ENCODE measurements at places on chromosomes 2 and 18.

GRCh38 chr2:42567364-42567763, 1.1 kb upstream of the MTA3 start:
- no peak for DNase-seq

DNA sequence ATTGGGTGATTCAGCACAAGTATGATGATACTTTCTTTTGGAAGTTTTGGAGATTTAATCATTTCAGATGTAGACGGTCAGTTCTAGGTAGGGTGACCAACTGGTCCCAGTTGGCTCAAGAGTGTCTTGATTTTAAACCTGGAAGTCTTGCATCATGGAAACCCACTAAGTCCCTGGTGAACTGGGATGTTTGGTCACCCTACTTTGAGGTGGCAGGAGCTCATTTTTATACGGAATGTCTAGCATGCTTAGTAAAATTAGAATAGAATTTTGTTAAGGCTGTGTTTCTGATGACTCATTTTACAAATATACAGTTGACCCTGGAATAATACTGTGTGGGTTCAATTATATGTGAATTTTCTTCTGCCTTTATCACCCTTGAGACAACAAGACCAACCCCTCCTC, 61.5 kb upstream of the DOCK10 start:
- DNase-seq, result no peak

- DNase-seq, result no peak
Measured at GRCh38 chr2:134399096-134399495, 145.2 kb downstream of the MGAT5 start.

DNA sequence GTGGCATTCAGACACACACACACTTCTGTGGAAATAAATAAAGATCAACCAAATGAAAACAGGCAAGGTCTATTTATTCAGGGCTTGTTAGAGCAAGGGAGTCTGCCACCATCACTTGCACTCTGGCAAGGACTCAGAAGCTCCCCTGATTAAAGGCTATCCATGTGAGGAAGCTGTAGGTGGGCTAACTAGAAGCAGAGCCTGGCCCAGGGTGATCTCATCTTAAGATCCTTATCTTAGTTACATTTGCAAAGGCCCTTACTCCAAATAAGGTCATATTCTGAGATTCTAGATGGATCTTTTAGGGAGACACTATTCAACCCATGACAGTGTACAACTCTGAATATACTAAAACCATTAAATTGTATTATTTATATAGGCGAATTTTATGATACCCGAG, 190.0 kb upstream of the SRD5A2 start:
- no peak for DNase-seq

GRCh38 chr2:146584316-146584715, 1260.5 kb upstream of the ACVR2A start:
- DNase-seq, result no peak

DNA sequence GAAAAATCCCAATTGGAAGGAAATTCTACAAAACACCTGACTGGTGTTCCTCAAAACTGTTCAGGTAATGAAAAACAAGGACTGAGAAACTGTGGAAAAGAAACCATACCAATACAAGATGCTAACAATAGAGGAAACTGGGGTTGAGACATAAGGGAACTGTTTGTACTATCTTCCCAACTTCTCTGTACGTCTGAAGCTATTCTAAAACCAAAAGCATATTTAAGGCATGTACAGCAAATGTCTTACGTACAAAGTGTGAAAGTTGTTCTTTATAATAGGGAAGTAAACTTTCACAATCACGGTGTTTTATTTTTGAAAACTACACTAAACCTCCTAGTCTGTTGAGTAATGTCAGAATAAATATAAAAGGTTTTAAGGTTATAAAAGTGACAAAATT, 776.1 kb upstream of the RAB6C start:
- DNase-seq, result no peak

DNA sequence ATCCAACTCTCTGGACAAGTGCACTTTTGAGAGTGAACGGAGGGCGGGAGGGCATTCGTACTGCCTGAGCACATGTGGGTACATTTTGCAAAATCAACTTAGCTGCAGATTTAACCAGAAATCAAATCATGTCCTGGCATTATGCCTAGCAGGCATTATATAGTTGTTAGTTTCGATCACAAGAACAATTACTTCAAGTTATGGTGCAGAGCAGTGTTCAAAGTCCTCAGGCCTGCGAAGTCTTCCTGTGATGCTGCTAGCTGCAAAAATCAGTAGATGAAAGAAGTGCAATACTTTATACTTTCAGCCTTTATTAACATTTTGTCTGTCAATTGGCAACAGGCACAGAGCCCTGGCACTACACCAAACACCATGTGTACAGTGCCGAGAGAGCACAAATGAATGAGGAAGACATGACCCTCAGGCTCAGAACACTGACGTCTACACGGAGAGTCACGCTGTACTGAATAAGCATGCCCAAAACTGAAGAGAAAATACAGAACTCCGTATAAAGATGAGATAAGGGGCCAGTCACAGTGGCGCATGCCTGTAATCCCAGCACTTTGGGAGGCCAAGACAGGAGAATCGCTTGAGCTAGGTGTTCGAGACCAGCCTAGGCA, 92.1 kb upstream of the CREB1 start:
- no peak for DNase-seq

DNA sequence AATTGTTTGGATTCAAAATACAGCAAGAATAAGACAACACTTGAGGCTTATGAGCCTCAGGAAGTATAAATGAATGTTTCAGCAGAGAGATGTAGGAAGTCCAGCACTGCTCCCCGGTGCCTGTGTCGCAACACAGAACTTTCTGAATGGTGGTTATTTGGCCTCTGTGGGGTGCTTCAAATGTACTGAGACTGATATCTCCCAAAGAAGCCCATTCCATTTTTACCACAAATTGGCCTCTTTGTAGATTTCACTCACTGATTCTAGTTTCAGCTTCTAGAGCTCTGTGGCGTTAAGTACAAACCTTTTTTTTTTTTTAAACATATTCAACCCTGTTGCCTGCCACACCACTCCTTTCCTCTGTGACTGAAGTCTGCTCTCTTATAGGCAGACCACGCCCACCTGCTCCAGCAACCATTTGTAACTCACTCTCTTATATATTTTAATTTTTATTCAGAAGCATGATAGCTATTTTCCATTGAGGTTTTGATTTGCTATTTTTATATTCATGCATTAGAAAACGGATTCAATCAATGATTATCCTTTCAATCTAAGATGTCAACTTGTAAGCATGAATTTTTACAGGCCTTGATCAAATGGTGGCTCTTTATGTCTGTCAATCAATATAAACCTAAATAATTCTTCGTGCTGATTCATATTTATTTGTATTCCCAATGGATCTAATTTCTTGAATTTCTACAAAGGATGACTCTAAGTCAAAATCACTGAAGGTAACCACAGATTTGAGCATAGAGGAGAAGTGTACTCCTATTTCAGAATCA, 277.1 kb upstream of the CCDC68 start:
- no peak for DNase-seq

- DNase-seq, result no peak
Measured at GRCh38 chr18:8948011-8948410, 154.5 kb upstream of the NDUFV2 start.

DNA sequence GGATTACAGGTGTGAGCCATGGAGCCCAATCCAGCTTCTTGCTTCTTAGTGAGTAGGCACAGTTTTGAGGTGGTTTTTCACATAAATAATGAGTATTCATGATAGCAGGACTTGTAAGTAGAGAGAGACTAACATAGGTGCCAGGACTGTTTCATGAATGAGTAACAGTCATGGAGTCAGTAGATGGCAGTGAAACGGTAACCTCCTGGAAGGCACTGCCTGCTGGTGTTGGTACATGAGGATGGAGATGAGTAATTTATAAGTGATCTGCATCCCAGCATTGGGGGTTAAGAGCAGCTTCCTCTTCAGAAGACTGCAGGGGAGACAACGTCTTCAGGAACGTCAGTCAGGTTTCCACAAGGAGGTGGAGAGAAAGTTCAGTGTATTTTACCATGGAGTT, 143.8 kb downstream of the HAUS1 start:
- DNase-seq, result no peak

GRCh38 chr2:220120041-220120440, 492.6 kb downstream of the SLC4A3 start:
- no peak for DNase-seq

- DNase-seq, result no peak
Measured at GRCh38 chr18:35289293-35289692, 736 bp downstream of the ZSCAN30 start.

GRCh38 chr2:83584672-83585071, 874.4 kb downstream of the SUCLG1 start:
- DNase-seq, result no peak

GRCh38 chr2:152304836-152305235, 30.1 kb upstream of the FMNL2 start:
- DNase-seq, result no peak

GRCh38 chr2:172095905-172096625, 6.6 kb downstream of the DLX2 start:
- no peak for DNase-seq

GRCh38 chr2:60533101-60534051, 20.1 kb downstream of the BCL11A start:
- DNase-seq, result no peak

DNA sequence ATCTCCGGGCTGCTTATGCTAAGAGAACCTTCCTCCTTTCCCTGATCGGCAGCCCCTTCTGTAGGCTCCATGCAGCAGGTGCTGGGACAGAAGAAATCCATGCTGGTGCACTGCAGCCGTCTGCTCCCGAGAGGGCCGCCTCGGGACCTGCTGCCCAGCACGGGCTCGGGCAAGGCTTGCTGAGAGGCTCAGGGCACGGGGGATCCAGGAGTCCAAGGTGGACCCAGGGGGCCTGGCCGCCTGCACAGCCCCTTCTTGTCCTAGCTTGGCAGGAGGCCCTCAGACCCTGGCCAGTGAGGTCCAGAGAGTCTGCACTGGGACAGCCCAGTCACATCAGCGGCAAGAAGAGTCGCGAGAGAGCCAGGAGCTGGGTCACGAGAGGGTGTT, 13.3 kb upstream of the DUSP2 start:
- DNase-seq, result no peak

All from stimulated activated CD8-positive, alpha-beta memory T cell treated with anti-CD3 and anti-CD28 coated beads, Interleukin-4, amount 100 ng/mL, for 24 hours (primary cell).